ENCODE measurements at places on chromosomes 7 and 10. TPM values are rescaled to one million over a fixed set of nuclear protein-coding genes. Genes with fewer than 3 reads are reported as not detected.

Gene TEX47
- not detected for total RNA-seq

Gene ZNF862
- 3.4 TPM for total RNA-seq

Gene MMD2
- total RNA-seq: not detected

Gene PIK3AP1
- total RNA-seq: not detected

Gene PITX3
- 0.16 TPM for total RNA-seq

Measured in cardiac atrium fibroblast (primary cell).